Activated CD4-positive, alpha-beta T cell treated with anti-CD3 and anti-CD28 coated beads, Interleukin-2, amount 10 ng/mL, durations not matched to agents 7 days and 5 days (primary cell): ENCODE measurements at places on chromosomes 1 and 21. TPM values are rescaled to one million over a fixed set of nuclear protein-coding genes. Genes with fewer than 3 reads are reported as not detected.

DNA sequence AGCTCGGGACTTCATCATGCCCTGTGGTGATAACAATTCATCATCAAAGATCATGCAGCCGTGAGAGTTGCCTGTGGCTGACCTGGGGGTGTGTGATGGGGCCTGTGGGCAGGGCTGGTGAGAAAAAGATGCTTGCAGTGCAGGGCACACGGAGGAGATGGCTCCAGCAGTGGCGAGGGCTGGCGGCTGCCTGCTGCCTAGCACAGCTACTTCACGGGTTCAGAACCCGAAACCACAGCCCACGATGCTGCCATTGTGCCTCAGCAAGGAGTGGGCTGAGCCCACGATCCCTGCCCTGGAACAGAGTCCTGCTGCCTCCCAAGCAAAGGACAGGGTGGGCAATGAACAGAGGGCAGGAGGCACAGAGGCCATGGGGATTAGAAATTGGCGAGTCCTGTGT is 631 bp upstream of the KRTAP10-9 start:
- DNase-seq: no peak

DNA sequence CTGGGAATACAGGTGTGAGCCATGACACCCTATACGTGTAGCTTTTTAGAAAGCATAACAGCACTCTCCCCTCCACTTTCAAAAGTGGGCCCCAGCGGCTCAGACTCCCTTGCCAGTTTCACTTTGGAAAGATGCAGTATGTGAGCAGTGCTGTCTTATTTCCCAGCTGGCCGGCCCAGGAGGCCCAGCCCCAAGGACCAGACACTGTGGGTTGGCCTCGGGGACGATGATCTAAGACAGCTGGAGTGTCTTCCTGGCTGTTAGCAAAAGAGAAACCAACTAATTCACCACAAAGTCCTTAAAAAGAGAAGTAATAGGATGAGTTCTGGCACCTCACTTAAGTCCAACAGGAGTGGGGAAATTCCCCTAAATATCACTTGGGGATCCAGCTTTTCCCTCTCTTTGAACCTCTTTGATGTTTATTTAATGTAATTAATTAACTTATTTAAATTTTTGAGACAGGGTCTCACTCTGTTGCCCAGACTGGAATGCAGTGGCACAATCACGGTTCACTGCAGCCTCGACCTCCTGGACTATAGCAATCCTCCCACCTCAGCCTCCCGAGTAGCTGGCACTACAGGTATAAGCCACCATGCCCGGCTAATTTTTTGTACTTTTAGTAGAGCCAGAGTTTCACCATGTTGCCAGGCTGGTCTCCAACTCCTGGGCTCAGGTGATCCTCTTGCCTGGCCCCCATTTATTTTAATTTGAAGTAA is 17.6 kb upstream of the CLIC4 start:
- DNase-seq: no peak

DNA sequence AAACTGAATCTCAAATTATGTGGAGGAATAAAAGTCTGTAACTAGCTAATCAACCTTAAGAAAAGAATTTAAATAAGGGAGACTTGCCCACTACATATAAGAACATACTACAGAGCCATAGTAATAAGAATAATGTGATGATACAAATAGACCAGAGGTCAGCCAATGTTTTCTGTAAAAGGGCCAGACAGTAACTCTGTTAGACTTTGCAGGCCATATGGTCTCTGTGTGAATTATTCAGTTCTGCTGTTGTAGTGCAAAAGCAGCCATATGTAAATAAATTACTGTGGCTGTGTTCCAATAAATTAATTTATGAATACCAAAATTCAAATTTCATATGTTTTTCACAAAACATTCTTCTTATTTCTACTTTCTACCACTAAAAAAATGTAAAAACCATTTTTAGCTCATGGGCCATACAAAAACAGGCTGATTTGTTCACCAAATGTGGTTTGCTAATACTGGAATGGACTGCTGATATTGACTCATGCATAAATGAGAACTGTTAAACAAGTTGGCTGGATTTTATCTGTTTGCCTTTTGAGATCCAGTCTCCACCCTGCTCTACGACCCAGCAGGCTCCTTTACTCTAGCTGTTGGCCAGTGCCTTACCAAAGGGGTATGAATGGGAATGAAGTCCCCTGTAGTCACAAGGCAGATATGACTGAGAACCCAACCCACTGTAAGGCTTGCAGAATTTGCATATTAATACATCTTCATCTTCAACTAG is 98.2 kb upstream of the ZNHIT6 start:
- no peak for DNase-seq

GRCh38 chr1:91007827-91008226 is 14.0 kb downstream of the ZNF644 start:
- no peak for DNase-seq

GRCh38 chr1:3111348-3112021 is 42.5 kb downstream of the PRDM16 start:
- no peak for DNase-seq

GRCh38 chr1:41590331-41590730 is 105.8 kb upstream of the EDN2 start:
- DNase-seq: no peak

DNA sequence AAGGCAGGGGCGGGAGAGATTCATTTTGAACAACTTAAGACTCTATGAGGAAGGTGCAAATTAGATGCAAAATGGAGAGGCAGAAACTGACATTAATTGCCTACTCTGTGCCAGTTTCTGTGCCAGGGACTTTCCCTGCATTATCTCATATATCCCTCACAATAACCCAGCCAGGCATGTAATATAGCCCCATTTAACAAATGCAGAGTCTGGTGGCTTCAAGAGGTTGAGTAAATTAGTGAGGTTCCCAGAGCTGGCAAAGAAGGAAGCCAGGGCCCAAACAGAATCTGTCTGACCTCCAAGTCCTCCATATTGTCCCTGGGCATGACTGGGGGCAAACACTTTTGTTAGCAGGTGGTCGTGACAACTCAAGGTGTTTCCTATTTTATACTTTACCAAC is 199.8 kb downstream of the ASTN1 start:
- DNase-seq: no peak

GRCh38 chr1:231727171-231727570 is 100.6 kb downstream of the DISC1 start:
- DNase-seq: no peak

GRCh38 chr1:9086045-9086444 is 16.6 kb upstream of the SLC2A5 start:
- no peak for DNase-seq

GRCh38 chr1:161131523-161132409 is 701 bp downstream of the DEDD start:
- no peak for DNase-seq

GRCh38 chr1:38474738-38475623 is 384.6 kb downstream of the RRAGC start:
- DNase-seq: peak; percentile 18

TAS1R1 gene
- total RNA-seq: not detected

ANGPTL7 gene
- total RNA-seq: not detected

NUDT4B gene
- total RNA-seq: 0.52 TPM
